CD4-positive, alpha-beta T cell treated with Interleukin-17A for 1 hour (primary cell): ENCODE measurements at places on chromosomes 1 and 21.

DNA sequence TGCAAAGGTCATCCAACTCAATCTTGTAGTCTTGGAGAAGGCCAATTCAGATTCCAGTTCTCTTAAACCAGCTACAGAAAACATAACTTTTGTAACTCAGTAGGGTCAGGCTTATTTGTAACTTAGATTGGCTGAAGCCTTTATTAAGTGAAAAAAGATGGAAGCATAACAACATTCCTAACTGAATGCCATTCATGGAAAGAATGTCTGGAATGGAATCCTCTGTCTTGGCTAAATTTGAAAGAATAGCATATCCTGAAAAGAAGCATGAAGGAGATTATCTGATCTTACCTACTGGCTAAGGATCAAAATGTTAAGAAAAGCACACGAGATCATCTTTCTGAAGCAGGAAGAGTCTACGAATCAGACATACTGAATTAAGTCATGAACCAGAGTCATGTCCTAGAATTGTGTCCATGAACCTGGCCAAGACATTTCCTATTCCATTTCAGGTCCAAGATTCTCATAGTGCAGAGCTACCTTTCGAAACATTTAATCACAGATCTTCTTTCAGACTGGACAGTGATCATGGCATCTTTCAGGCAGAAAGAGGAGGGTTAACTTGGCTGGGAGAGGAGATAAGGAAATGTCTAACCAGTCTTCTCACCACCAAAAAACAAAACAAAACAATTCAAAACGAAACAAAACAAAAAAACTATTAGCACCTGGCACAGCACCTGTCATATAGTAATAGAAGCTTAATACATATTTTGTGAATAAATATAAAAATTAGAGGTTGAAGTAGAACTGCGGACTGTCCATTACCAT lies 75.6 kb downstream of the XCL2 start:
- no peak for DNase-seq

DNA sequence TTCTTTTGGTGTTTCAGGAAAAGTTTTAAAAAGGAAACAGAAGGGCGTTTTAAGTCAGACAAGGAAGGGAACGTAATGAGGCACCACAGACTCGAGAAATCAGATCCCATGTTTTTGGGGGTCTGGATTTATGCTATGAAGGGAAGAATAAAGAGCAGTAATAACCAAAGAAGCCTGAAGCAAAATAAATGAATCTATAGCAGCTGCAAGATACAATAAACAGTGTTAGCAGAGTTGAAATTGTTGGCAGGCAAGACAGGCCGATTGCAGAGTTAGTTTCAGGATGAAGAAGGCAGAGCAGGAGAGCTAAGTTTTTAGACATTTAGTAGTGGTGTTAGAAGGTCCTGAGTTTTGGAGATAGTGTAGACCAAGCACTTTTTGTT lies 425 bp downstream of the DDR2 start:
- no peak for DNase-seq

- DNase-seq: no peak
Observed at GRCh38 chr21:42534421-42535378, 21.0 kb downstream of the SLC37A1 start.

GRCh38 chr1:17060306-17060749 lies 6.5 kb upstream of the SDHB start:
- DNase-seq: no peak

DNA sequence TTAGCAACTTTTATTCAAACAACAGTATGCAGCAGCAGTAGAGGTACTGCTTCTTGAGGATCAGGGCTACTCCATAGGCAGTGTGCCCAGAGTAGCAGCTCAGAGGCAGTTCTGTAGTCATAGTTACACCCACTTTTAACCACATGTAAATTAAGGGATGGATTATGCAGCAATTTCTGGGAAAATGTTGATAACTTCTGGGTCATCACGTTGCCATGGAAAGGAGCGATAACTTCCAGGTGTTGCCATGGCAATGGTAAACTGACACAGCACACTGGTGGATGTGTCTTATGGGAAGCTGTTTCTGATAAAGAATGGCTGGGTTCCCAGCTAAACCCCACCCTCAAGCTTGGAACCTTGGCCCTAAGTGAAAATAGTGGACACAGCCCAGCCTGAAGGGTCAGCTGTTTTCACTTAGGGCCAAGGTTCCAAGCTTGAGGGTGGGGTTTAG lies 29.0 kb upstream of the PLA2G2A start:
- DNase-seq: no peak

GRCh38 chr1:230085178-230085515 lies 18.1 kb downstream of the GALNT2 start:
- no peak for DNase-seq

GRCh38 chr1:178486100-178487069 lies 10.4 kb downstream of the CLEC20A start:
- DNase-seq: no peak

- no peak for DNase-seq
Observed at GRCh38 chr1:229207916-229208315, 63.0 kb upstream of the RAB4A start.

GRCh38 chr1:241413386-241413785 lies 56.4 kb upstream of the RGS7 start:
- DNase-seq: no peak

DNA sequence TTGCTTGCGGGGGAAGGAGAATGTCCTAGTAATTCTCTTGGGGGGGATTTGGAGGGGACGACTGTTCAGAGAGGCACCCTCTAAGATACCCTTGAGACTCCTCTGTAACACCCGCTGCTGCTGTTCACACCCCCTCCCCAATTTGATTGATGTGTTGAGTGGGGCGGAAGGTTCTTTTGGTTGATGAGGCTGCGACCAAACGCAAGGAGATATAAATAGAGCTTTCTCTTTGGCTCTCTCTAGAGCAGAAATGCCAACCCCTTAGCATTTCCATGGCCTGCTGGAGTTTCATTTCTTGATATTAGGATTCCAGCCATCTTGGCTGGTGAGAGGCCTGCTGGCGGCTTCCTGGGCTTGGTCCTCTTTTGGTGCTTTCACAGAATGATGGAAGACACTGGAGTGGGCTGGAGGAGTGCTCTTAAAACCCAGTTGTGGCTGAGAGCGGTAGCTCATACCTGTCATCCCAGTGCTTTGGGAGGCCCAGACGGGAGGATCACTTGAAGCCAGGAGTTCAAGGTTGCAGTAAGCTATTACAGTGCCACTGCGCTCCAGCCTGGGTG lies 2.0 kb downstream of the PIK3CD start:
- DNase-seq: peak; percentile 43

- DNase-seq: peak; percentile 34
Observed at GRCh38 chr1:109161858-109162606, 48.1 kb downstream of the ELAPOR1 start.

- no peak for DNase-seq
Observed at GRCh38 chr21:45864436-45864835, 117.1 kb upstream of the COL6A1 start.

GRCh38 chr1:71231751-71232150 lies 150.9 kb upstream of the ZRANB2 start:
- DNase-seq: no peak

DNA sequence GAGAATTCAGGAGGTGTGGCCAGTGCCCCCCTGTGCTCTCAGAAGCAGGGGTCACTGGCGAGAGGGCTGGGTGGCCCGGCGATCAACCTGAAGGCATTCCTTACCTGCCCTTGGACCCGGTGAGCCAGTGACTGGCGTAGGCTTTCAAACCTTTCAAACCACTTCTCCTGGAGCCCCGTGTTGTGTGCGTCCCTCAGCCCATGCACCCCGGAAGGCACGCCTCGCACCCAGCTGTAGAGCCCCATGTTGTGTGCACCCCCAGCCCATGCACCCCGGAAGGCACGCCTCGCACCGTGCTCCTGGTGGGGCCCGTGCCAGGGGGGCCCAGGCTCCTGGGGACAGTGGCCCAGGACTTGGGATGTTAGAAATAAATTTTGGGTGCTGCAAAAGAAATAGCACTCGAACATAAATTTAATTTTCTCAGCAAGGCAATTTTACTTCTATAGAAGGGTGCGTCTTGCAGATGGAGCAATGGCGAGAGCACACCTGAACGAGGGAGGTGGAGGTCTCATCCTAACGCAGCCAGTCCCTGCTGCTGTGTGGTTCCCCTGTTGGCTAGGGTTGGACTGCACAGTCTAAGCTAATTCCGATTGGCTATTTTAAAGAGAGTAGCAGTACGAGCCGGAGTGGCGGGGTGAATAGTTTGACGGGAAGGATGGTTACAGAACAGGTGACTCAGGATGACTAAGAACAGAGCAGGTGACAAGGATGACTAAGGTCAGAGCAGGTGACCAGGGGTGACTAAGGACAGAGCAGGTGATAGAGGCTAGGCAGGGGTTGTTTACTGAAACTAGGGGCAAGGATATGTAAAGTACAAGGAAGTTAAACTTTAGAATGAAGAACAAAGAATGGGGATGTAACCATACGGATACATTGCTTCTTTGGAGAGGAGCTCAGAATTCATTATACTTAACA lies 47.4 kb downstream of the PRKCZ start:
- no peak for DNase-seq

- DNase-seq: no peak
Observed at GRCh38 chr1:95380909-95381308, 146.9 kb downstream of the RWDD3 start.

DNA sequence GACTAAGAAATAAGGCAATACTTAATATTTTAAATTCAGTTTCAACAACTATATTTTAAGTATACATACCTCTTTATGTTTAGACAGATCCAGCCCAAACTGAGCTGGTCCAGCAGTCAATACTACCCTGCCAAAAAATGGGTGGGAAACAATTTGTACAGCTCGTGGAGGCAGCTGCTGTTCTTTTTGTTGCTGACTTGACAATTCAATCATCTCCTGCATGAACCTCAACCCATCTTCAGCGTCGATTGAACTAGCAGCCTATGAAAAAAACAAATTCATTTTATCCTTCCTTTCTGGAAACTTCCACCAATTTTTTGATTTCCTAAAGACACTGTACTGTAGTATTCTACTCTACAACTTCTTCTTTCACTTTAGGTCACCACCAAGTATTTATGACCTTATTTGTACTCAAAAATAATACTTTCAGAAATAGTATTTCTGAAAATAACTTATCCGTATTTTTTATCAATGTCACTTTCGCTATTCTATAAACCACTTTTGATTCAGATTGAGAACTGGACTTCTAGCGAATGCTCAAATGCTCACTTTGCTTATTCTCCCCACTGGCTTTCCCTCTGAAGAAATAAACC lies 46.5 kb downstream of the EDEM3 start:
- no peak for DNase-seq

DNA sequence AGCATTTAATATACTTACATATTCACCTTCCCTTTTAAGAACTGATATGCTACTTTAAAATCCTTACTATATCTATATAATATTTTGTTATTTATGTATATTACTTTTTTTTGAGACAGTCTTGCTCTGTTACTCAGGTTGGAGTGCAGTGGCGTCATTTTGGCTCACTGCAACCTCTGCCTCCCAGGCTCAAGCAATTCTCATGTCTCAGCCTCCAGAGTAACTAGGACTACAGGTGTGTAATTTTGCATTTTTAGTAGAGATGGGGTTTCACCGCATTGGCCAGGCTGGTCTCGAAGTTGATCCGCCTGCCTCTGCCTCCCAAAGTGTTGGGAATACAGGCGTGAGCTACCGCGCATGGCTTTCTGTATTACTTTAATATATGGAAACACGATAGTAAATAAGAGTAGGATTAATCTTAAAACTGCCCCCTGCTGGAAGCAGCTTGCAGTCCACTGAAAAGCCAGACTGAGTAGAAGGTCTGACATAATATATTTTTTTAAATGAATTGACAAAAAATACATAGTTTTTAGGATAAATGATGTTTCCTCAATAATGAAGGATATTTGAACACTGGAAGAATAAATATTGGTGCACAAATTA lies 24.4 kb downstream of the RCAN3 start:
- DNase-seq: peak; percentile 70

DNA sequence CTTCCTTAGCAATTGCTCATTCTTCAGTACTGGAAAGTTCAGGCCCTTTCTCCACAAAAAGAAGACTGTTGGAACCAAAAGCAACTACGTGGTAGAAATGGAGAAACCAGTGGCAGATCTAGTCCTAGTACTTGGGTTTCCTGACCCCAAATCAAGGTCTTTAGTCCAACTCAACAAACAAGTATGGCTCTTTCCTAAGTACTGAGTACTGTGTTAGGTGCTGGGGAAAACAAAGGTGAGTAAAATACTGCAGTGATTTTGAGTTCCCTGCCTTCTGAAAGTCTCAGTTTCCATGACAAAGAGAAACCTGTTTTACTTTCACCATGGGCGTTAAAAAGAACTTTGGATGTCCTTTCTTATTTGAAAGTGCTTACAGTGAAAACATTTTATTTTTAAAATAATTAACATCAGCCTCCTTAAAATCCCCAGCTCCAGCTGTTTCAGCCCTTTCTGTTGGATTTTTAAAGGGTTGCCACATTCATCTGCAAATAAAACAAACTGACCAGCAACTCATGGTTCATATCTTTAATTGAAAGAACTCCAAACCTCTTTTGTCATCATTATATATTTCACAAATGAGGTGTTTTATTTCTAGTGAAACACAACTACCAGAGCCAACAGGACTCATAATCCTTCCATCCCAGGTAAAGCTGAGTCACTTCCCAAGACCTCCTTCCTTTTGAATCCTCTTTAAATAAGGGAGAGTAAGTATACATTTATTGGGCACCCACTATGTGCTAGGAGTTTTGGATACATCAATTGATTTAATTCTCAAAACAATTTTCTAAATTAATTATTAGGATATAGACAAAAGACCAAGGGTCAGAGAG lies 35.4 kb downstream of the PLPP3 start:
- DNase-seq: no peak

DNA sequence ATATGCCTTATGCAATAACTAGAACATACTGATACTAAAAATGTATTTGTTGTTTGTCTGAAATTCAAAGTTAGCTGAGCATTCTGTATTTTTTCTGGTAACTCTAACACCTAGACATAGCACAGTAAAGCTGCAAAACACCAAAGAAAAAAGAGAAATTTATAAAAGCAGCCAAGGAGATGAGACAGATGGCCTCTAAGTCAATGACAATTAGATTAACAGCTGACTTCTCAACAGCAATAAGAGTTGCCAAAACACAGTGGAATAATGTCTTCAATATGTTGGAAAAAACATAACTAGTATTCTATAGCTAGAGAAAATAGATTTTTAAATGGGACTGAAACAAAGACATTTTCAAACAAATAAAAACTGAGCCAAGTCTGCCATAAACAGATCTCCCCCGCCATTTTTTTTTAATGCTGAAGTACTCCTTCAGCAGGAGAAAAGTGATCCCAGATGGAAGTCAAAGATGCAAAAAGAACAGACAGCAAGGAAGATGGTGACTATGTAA lies 81.3 kb downstream of the SYF2 start:
- DNase-seq: no peak

- no peak for DNase-seq
Observed at GRCh38 chr21:39073063-39073462, 110.2 kb downstream of the PSMG1 start.
